ENCODE measurements at places on chromosomes 13 and 19.

GRCh38 chr19:11663181-11663591, 65.9 kb downstream of the ZNF627 start:
- no peak for DNase-seq

GRCh38 chr19:49455773-49456172, 2.7 kb downstream of the ALDH16A1 start:
- DNase-seq = no peak

- DNase-seq = no peak
These were observed 10.4 kb downstream of the PSPC1 start for GRCh38 chr13:19772306-19772705.

- DNase-seq = no peak
These were observed 91.9 kb downstream of the ZNF431 start for GRCh38 chr19:21233691-21234090.

- no peak for DNase-seq
These were observed 78.5 kb downstream of the STARD13 start for GRCh38 chr13:33206945-33207614.

DNA sequence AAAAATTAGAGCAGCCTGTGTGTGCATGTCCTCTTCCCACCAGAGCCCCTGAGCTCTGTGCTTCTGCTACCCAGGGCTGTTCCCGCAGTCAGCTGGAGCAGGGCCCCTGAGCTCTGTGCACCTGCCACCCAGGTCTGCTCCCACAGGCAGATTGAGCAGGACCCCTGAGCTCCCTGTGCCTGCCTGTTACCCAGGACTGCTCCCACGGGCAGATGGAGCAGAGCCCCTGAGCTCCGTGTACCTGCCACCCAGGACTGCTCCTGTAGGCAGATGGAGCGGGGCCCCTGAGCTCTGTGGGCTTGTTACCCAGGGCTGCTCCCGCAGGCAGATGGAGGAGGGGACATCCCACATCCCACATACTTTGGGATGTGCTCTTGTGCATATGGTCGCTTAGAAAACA, 186.8 kb upstream of the SOX1 start:
- DNase-seq = no peak

DNA sequence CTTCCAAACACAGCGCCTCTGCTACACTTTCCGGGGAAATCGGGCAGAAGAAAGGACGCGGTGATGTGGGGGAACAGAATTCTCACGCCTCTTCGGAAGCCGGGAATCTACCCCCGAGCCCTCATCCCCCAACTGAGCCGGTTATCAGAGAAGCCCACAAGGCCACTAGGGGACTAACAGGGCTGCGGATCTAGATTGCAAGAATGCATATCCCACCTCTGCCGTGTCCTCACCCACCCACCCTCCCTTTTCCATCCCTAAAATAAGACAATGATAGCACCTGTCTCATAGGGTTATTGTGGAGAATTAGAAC, 1.1 kb downstream of the IGFLR1 start:
- no peak for DNase-seq

DNA sequence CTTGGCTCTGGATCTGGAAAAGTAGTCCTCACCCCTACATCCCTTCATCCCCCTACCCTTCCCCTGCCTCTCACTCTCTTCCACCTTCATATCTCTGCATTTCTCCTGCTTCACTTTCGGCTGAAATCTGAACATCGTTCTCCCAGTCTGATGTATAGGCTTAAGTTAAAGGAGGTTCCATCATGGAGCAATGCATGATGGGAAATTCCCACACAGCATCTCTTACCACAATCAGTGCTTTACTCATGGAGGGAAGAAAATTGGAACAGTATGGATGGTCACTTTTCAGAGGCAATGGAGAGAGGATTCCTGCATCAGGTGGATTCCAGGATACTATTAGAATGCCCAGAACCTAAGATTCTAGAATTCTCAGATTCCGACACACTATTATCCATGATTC, 6.1 kb upstream of the KLK8 start:
- no peak for DNase-seq

DNA sequence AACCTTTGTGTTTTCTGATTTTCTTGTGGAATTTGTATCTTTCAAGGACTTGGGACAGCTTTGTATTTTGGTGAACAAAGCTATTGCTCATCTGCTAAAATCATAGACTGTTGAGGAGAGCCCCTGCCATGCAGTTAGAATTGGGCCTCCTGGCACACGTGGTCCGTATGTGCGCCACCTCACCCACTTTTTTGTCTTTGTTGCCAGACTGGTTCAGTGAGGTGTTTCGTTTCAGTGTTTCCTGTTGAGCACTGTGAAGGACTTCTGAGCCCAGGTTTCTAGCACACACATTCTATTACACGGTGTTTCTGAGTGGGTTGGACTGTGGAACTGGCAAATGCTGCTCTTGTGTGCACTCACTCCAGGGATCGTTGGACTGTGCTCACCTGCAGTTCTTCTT, 37.6 kb upstream of the RNF113B start:
- no peak for DNase-seq

GRCh38 chr19:45878043-45878794, 7.7 kb downstream of the IRF2BP1 start:
- DNase-seq = no peak

GRCh38 chr13:37685206-37685605, 86.6 kb upstream of the POSTN start:
- no peak for DNase-seq

GRCh38 chr19:17842663-17843291, 5.0 kb downstream of the JAK3 start:
- DNase-seq = no peak

GRCh38 chr19:31511098-31511497, 161.9 kb upstream of the TSHZ3 start:
- no peak for DNase-seq

DNA sequence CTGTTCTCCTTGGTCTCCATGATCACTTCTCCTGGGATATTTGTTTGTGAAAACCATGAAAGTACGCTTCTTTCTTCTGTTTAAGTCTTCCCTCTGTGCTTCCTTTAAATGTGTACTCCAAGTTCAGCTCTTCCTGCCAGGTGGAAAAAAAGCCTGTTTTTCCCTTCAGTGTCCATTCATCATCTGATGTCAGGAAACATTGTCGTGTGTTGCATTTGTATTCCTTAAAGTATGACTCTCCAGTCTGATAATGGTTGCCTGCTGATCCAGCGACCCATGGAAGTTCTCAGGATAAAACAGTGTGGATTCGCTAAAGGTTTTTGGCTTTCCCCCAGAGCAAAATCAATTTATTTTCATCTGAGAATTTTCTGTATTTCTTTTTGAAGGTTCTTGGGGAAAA, 22.3 kb downstream of the SACS start:
- DNase-seq = no peak

DNA sequence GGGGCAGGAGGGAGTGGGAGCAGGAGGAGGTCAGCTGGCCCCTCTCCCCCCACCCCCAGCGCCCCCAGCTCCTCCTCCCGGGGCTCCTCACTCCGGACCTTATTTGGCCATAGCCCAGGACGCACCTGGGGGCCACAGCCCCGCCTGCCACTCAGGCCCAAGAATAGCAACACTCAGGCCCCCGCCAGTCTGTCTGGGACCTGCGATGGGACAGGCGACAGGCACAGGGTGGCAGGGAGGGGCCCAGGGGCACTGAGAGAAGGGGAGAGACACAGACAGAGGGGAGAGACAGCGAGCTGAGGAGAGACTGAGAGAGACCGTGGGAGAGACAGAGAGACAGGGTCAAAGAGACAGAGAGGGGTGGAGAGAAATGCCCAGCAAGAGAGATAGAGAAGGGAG, 10.2 kb downstream of the JOSD2 start:
- DNase-seq = no peak

- DNase-seq = no peak
These were observed 55.1 kb downstream of the GPR180 start for GRCh38 chr13:94656766-94657165.

- DNase-seq = no peak
These were observed 14.3 kb upstream of the HNRNPUL1 start for GRCh38 chr19:41249707-41250423.
